NCI-H526 (cell line): ENCODE measurements at places on chromosomes 1 and 21.

- DNase-seq: no peak
Measured at GRCh38 chr1:92464588-92465255, 22.0 kb downstream of the GFI1 start.

GRCh38 chr1:236489710-236490377, 33.9 kb upstream of the LGALS8 start:
- peak; percentile 74 for DNase-seq

DNA sequence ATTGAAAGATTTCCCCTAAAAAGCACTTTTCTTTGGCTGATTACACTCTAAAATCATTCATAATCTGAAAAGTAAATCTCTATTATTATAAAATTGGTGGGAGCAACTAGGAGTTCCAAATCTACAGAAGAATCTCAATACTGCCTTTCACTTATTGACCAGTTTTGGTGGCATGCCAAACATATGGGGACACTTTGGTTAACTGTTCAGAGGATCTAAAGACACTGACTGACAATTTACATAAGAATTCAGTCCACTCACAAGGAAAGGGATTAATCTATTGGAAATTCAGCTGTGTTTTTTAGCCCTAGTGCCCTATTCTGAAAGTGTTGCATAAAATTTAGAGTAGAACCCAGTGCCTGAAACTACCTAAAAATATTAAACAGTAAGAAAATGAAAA, 113.6 kb downstream of the LRRC40 start:
- DNase-seq: no peak

- peak; percentile 14 for DNase-seq
Measured at GRCh38 chr1:158180741-158181576, at the start of gene CD1D. Gene CD1D, plus strand, starts transcription at chr1:158180895. Its CDS starts 207 bp downstream, at chr1:158181102.

GRCh38 chr1:211654838-211655787, 20.3 kb downstream of the NEK2 start:
- DNase-seq: peak; percentile 25

DNA sequence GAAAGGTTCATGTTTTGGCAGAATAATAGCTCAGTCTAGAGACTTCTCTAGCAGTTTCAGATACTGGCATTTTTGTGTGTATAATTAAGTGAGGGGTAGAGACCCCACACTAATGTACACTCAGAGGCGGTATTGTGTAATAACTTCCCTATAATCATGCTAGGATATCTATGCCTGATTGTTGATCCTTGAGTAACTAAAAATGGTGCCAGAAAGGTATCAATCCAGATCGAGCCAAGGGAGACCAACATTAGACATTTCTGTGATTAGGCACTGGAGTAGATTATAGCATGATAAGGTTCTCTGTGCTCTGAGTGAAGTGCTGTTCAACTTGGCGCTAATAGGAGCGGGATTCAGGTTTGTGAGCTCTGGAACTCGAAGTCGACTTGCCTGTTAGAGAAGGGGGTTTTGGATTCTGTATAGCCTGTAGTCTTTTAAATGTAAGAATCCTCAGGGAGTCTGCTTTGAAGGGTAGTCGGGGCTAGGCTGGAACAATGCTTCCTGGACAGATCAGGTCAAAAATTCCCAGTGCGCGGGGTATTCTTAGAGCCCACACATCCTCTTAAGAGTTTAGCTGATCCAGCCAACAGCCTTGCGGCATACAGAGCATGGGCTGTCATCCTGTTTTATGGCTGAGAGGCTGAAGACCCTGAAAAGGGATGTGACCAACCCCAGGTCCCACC, 24.2 kb downstream of the MAN1C1 start:
- DNase-seq: no peak

DNA sequence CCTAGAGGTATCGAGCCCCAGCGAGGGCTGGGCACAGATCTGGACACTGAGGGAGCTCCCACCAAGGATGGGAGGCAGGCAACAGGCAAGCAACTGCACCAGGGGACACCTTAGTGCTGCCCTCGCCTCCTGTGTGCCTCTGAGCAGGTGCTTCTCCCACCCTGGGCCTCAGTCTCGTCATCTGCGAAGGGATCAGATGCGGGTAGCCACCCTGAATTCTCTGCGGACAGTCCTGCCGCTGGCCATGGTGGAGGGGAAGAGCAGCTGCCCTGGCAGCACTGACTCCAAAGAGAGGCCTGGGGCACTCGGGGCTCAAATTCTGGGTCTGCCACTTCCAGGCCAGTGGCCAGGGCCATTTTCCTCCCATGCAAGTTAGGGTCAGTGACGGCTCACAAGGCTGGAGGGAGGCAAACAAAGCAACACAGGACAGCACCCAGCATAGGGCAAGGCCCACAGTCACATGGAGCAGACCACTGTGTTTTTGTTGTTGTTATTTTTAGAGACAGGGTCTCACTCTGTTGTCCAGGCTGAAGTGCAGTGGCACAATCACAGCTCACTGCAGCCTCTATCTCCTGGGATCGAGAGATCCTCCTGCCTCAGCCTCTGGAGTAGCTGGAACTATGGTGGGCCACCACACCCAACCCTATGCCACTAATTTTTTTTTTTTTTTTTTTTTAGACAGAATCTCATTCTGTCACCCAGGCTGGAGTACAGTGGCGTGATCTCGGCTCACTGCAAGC, 7.1 kb upstream of the SDC3 start:
- DNase-seq: no peak

GRCh38 chr1:98305362-98305761, 356.2 kb upstream of the SNX7 start:
- no peak for DNase-seq

DNA sequence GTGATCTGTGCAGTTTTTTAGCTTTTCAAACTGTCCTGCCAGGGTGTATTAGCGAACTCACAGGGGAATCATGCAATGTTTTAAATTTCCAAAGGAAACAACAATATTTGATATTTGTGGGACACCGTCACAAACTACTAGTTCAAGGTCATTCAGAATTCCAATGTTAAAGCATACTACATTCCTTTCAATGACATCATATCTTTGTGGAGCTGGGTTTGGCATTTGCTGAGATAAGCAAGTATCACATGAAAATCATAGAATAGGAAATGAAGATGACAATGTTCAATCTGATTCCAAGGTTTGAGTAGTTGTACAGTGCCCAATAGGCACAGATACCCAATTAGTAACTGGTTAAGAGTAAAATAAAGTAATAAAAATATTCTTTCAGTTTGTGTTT, 35.6 kb downstream of the NUF2 start:
- no peak for DNase-seq

DNA sequence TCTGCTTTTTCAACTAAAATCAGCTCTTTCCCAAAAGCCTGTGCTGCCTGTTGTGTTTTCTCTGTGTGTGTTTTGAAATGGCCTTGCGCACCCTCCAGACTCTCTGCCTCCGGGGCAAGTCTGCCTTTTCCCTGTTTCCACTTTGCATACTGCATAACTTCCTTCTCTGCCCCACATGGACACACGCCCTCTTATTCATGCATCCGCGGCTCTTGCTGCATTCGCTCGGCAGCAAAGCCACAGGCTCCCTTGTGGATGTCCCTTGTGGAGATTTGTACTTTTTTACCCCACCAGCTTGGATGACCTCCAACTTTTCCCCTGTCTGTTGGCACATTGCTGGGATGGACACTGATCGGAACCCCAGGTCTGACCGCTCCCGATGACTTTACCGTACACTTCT, 147.6 kb downstream of the ADSS2 start:
- DNase-seq: peak; percentile 86

- DNase-seq: no peak
Measured at GRCh38 chr1:24336075-24336474, 16.9 kb downstream of the GRHL3 start.

- no peak for DNase-seq
Measured at GRCh38 chr1:65083263-65083896, 64.6 kb upstream of the AK4 start.

DNA sequence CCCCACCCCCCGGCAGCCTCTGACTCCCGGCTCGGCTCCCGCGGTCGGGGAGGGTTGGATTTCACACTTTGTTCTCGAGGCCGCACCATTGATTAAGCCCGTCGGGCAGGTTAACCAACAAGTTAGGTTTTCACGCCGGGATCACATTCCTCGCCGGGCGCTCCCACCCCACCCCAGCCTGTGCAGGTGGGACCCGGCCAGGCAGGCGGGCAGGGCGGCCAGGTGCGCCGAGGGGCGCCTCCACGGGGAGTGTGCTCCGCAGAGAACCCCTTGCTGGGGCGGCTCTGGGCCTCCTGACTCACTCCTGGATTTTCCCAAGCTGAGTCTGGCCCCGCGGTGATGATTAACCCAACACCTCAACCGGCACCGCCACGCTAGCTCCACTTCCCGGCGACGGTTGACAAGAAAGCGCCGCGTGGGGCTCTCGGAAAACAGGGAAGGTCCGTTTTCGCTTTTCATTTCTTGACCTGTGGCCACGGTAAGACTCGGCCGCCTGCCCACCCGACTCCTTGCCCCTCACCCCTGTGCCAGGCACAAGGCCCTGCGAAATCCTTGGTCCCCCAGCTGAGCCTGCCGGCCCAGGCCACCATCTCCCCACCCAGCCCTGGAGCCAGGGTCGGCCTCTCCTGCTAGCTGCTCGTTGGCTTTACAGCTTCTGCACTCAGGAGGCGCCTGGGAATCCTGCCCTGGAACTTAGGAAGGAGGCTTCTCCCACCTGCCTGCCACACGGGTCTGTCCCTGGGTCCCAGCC, 8.8 kb upstream of the TTLL10 start:
- peak; percentile 65 for DNase-seq

DNA sequence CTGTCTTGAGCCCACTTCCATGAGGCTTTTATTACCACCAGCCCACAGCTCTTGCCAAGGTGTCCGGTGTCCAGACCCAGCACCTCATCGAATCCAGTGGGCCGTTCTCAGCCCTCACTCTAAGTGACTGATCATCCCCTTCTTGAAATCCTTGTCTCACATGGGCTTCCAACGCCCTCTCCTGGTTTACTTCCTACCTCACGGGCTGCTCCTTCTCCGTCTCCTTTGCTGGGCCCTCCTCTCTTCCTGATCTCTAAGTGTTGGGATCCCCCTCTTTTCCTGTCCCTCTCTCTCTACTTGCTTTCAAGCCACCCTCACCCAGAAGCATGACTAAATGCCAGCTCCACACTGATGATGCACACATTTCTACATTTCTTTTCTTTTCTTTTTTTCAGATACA, 9.0 kb upstream of the RHBG start:
- DNase-seq: peak; percentile 62

- peak; percentile 92 for DNase-seq
Measured at GRCh38 chr1:113928941-113929749, at the start of gene HIPK1. Gene HIPK1, plus strand, starts transcription at chr1:113929324.

DNA sequence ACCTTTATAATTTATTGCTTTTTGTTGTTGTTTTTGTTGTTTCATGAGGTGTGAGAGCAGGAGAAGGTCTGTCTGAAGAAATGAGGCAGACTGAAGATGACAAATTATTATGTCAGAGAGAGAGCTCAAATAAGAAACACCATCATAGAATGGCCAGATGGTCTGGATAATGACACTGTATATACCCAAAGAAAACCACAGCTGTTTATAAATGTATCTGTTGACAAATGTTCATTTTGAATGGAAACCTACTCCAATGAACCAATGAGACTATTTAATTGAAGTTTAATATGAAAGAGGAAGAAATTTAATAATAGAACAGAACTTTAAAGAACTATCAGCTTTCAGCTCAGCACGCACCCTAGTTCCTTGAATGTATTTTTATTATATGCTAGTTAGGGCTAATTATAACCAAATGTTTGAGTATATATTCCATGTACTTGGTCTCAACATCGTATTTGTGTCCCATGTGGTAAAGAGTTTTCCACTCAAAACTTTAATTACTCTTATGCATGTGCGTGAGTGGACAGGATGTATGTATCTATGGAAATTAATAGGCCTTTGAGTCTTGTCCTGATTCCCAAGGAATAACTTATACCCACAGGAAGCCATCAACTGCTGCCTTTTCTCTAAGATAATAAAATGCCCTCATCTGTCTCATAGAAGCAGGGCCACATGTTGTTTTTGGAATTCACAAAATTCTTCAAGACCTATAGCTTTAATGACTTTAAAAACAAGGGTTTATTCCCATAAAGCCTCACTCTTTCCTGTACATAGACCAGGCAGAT, 202.7 kb downstream of the KCNK2 start:
- no peak for DNase-seq

GRCh38 chr1:47524272-47524671, 86.4 kb downstream of the FOXD2 start:
- DNase-seq: no peak
